ENCODE measurements at places on chromosomes 7 and 10. TPM values are rescaled to one million over a fixed set of nuclear protein-coding genes. Genes with fewer than 3 reads are reported as not detected.
A peak's percentile ranks its signal among the peaks of the same experiment; 100 is the strongest.

- no peaks in the 10 kb centered on the region for H3K4me1 ChIP-seq
- no peaks in the 10 kb centered on the region for H3K27me3 ChIP-seq
- H3K27ac ChIP-seq, result no peak overlapping the region
Measured at GRCh38 chr7:96636979-96637378, 72.7 kb downstream of the SEM1 start.

NACAD gene
- total RNA-seq, result 7.3 TPM

TBC1D12 gene
- total RNA-seq, result 16.2 TPM

DNA sequence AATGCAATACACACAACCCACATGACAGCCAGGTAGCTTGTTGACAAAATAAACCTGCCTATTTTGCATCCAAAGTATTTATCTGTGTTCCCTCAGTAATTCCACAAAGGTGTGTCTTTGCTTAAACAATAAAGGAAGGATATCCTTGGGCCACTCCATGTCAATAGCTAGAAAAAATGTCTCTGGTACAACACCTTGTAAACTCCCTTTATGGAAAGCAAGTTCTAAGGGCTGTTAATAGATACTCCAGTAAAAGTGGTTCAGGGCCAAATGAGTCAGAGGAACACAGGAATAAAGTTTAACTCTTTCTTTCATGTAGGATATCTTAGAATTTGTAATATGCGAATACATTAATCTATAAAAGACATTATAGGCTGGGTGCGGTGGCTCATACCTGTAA is 96.9 kb upstream of the LRRTM3 start:
- no peak for DNase-seq
- no peak overlapping the region for H3K4me3 ChIP-seq
- H3K36me3 ChIP-seq, result no peaks in the 10 kb centered on the region
- H3K27ac ChIP-seq, result no peak overlapping the region
- H3K4me1 ChIP-seq, result no peaks in the 10 kb centered on the region

DOCK4 gene
- 19.5 TPM for total RNA-seq

DNA sequence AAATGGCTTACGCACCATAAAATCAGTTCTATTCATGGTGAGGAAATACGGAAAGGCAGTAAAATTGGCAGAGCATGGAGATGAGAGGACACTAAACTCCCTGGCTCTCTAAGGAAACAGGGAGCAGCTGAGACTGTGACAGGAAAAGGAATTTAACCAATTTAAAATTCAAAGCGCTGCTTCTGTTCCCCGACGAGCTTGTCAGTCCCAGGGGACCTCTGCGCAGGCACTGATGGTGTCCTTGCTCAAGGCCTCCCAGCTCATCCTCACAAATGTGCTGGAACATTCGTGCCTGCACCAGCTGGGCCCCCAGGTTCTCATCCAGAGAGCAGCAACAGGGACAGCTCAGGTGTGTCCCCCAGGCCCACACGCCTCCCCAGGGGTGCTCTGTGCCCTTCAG is 101.4 kb downstream of the MAD1L1 start:
- no peak overlapping the region for H3K4me3 ChIP-seq
- H3K27ac ChIP-seq, result no peak overlapping the region
- H3K36me3 ChIP-seq, result peaks cover 42% of the 10 kb centered on the region
- no peak for DNase-seq
- H3K4me1 ChIP-seq, result peaks cover 7% of the 10 kb centered on the region

GRCh38 chr7:585229-585711 is 65.6 kb upstream of the PDGFA start:
- H3K4me3 ChIP-seq, result no peak overlapping the region
- peaks cover 16% of the 10 kb centered on the region for H3K4me1 ChIP-seq
- no peak for DNase-seq
- H3K36me3 ChIP-seq, result peaks cover 8% of the 10 kb centered on the region
- no peak overlapping the region for H3K27ac ChIP-seq

- H3K4me3 ChIP-seq, result no peak overlapping the region
- H3K4me1 ChIP-seq, result peaks cover 8% of the 10 kb centered on the region
- no peaks in the 10 kb centered on the region for H3K27me3 ChIP-seq
- peak; percentile 86 for DNase-seq
Measured at GRCh38 chr10:80552151-80552646, 14.5 kb downstream of the SH2D4B start.

GRCh38 chr7:81081616-81082015 is 162.8 kb upstream of the SEMA3C start:
- no peak for DNase-seq
- H3K27me3 ChIP-seq, result no peaks in the 10 kb centered on the region
- H3K27ac ChIP-seq, result no peak overlapping the region
- no peaks in the 10 kb centered on the region for H3K36me3 ChIP-seq
- no peak overlapping the region for H3K4me3 ChIP-seq
- no peaks in the 10 kb centered on the region for H3K4me1 ChIP-seq

DNA sequence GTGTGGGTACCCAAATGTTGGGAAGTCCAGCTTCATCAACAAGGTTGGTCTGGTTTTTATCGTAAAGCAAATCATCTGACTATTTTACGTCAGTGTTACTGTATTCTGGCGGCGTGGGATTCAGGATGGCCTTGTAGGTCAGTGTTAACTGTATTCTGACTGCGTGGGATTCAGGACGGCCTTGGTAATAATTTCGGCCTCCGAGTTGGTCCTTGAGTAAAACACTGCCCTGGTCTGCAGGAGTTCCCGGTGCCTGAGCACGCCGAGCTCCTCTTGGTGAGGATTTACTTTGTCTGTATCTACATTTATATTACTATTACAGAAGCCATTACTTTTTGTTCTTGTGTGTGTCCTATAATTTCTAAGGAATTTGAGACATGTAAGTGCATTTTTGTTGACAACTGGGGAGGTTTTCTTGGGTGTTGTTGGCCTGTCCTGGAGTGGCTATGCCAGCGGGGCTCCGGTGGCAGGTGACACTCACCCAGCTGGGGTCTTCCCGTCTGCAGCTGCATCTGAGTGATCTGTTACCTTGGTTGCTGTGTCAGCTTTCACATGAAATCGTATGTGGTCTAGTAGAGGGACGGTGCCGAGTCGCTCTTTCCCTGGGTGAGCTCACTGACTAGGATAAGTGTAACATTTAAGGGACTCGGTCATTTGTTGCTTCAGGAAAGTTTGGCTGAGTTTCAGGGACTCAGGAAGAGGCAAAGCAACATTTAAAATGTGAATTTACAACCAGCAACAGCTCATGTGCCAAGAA is 9.2 kb downstream of the GTPBP4 start:
- no peaks in the 10 kb centered on the region for H3K27me3 ChIP-seq
- peaks cover 100% of the 10 kb centered on the region for H3K36me3 ChIP-seq
- H3K4me3 ChIP-seq, result no peak overlapping the region
- DNase-seq, result no peak
- H3K4me1 ChIP-seq, result no peaks in the 10 kb centered on the region

ANXA7 gene
- total RNA-seq, result 125 TPM

DNA sequence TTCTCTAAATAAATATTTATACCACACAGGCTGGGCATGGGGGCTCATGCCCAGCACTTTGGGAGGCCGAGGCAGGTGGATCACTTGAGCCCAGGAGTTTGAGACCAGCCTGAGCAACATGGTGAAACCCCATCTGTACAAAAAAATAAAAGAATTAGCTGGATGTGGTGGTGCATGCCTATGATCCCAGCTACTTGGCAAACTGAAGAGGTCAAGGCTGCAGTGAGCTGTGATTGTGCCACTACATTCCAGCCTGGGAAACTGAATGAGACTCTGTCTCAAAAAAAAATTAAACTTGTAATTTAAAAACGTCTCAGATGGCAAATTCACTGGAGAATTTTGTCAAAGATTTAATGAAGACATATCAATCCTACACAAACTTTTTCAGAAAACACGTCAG is 277.6 kb upstream of the BMPER start:
- H3K27ac ChIP-seq, result no peak overlapping the region
- no peaks in the 10 kb centered on the region for H3K27me3 ChIP-seq
- no peak overlapping the region for H3K4me3 ChIP-seq
- no peaks in the 10 kb centered on the region for H3K4me1 ChIP-seq
- H3K36me3 ChIP-seq, result no peaks in the 10 kb centered on the region
- DNase-seq, result no peak

NPTX2 gene
- 52.5 TPM for total RNA-seq

ERVW-1 gene
- total RNA-seq, result not detected

DNA sequence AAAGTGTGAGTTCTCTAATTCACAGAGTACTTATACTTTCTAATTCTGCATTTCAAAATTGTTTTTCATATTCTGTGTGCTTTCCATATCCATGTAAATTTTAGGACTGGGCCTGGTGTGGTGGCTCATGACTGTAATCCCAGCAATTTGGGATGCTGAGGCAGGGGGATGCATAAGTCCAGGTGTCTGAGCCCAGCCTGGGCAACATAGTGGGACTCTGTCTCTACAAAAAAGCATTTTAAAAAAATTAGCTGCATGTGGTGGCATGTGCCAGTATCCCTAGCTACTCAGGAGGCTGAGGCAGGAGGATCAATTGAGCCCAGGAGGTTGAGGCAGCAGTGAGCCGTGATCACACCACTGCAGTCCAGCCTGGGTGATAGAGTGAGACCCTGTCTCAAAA is 382.6 kb upstream of the AKR1E2 start:
- DNase-seq, result no peak
- H3K27ac ChIP-seq, result no peak overlapping the region
- H3K4me3 ChIP-seq, result no peak overlapping the region
- no peaks in the 10 kb centered on the region for H3K4me1 ChIP-seq
- H3K27me3 ChIP-seq, result no peaks in the 10 kb centered on the region

- no peak overlapping the region for H3K27ac ChIP-seq
- no peak for DNase-seq
- H3K27me3 ChIP-seq, result no peaks in the 10 kb centered on the region
- no peak overlapping the region for H3K4me3 ChIP-seq
- H3K4me1 ChIP-seq, result peaks cover 14% of the 10 kb centered on the region
Measured at GRCh38 chr7:6640246-6640721, 3.2 kb downstream of the ZNF316 start.

FLNC gene
- 647 TPM for total RNA-seq

DNA sequence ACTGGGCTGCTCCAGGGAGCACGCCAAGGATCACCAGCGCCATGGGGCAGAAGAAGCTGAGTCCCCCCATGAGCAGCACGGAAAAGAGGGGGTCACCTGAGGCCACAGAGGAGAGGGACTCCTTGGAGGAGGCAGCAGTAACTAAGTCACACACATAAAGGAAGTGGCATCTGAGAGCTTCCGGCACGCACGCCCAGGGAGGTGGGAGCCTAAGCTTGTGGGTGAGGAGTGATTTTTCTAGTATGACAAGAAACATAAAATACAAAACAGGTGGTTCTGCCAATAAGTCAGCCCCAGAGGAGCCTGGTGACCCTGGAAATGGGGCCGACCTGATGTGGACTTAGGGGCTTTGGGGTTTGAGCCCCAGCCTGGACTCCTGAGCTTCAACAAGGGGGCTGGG is 60.8 kb downstream of the CARD11 start:
- H3K36me3 ChIP-seq, result no peaks in the 10 kb centered on the region
- H3K4me1 ChIP-seq, result peaks cover 4% of the 10 kb centered on the region
- H3K4me3 ChIP-seq, result no peak overlapping the region
- H3K27me3 ChIP-seq, result no peaks in the 10 kb centered on the region
- DNase-seq, result no peak

DNA sequence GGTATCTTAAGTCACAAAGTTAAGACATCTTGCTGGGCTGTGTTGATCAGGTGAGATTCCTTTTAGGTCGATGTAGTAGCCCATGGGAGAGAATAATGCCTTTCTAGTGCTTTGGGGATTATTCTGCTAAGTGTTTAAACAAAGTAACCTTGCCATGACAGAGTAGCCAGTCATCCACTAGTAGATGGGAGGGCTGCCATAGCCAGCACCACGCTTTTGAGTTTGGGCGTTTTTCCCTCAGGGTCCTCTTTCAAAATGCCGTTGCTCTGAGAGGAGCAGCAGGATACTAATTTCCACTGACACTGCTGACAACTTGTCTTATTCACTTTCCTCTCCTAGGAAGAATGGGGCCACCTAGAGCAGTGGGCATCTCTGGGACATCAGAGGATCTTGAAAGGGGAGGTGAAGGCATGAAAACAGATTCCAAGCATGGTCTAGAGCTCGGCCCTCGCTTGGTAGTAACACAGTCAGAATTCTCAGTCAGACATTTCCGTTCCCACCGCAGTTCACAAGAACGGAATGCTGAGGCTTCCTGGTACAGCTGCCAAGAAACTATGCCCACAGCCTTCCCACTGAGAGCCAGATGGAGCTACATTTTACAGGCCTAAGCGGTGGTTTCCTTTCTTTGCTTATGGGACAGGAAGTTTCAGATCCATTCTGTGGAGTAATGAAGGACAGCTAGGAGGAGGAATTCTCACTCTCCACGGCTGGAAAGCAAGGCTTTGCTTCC is 15.3 kb upstream of the RSU1 start:
- no peak for DNase-seq
- peaks cover 28% of the 10 kb centered on the region for H3K4me1 ChIP-seq
- no peak overlapping the region for H3K4me3 ChIP-seq
- H3K36me3 ChIP-seq, result no peaks in the 10 kb centered on the region
- peak overlapping the region; percentile 67 for H3K27ac ChIP-seq

TAS2R4 gene
- 1.3 TPM for total RNA-seq

- DNase-seq, result no peak
- no peak overlapping the region for H3K27ac ChIP-seq
- H3K27me3 ChIP-seq, result no peaks in the 10 kb centered on the region
- peaks cover 17% of the 10 kb centered on the region for H3K4me1 ChIP-seq
- no peak overlapping the region for H3K4me3 ChIP-seq
Measured at GRCh38 chr10:13317474-13317873, 17.6 kb upstream of the PHYH start.

GRCh38 chr7:123215350-123215749 is 15.6 kb upstream of the SLC13A1 start:
- DNase-seq, result no peak
- peaks cover 2% of the 10 kb centered on the region for H3K4me1 ChIP-seq
- H3K36me3 ChIP-seq, result no peaks in the 10 kb centered on the region
- H3K27me3 ChIP-seq, result no peaks in the 10 kb centered on the region

GAD2 gene
- total RNA-seq, result not detected

IFIT5 gene
- 19.6 TPM for total RNA-seq

GRCh38 chr7:42932811-42933591 is 825 bp downstream of the MRPL32 start:
- H3K27me3 ChIP-seq, result no peaks in the 10 kb centered on the region
- peak overlapping the region; percentile 83 for H3K27ac ChIP-seq
- peak overlapping the region; percentile 73 for H3K4me3 ChIP-seq

FGFR2 gene
- 74.0 TPM for total RNA-seq

DNA sequence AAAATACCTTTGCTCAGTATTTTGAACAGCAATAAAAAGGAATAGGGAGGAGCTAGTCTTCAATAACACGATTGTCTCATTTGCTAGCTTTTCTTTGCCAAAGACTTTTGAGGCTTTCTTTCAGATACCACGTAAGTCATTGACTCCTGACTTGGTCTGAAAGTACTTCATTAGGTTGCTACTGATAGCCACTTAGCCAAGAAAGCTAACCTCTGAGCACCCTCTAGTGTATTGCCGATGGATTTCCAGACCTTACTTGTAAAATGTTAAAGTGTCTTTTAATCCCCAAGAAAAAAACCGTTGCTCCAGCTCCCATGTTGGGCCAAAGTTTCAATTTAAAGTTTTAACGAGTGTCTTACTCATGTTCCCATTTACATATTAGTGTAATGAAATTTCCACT is 63.4 kb upstream of the STRIP2 start:
- H3K4me1 ChIP-seq, result peaks cover 11% of the 10 kb centered on the region
- H3K27me3 ChIP-seq, result no peaks in the 10 kb centered on the region
- DNase-seq, result no peak
- H3K27ac ChIP-seq, result no peak overlapping the region

PNLIPRP1 gene
- not detected for total RNA-seq

All from esophagus muscularis mucosa (tissue), 4 donors.